ENCODE measurements at places on chromosomes 13 and 19. TPM values are rescaled to one million over a fixed set of nuclear protein-coding genes. Genes with fewer than 3 reads are reported as not detected.

The TUBA3C gene
- total RNA-seq = not detected

The LAIR1 gene
- total RNA-seq = not detected

The USHBP1 gene
- not detected for total RNA-seq

The OVOL3 gene
- not detected for total RNA-seq

The ABHD8 gene
- 5.9 TPM for total RNA-seq

The ZNF253 gene
- 6.1 TPM for total RNA-seq

The NLRP9 gene
- total RNA-seq = not detected

The FCER2 gene
- not detected for total RNA-seq

The SYDE1 gene
- 49.3 TPM for total RNA-seq

The LAMP1 gene
- 332 TPM for total RNA-seq

The OPA3 gene
- 14.8 TPM for total RNA-seq

The PLD3 gene
- total RNA-seq = 487 TPM

The DMAC2 gene
- total RNA-seq = 28.0 TPM

The SYNGR4 gene
- not detected for total RNA-seq

The KIR3DL2 gene
- total RNA-seq = not detected

The KLK2 gene
- total RNA-seq = not detected

Data from chondrocyte (in vitro differentiated cells).